ENCODE measurements at places on chromosomes 5 and 9.

GRCh38 chr5:146906803-146907202 is 28.2 kb upstream of the PPP2R2B start:
- DNase-seq: peak; percentile 1

GRCh38 chr5:583645-584044 is 28.5 kb upstream of the CEP72 start:
- DNase-seq: no peak

DNA sequence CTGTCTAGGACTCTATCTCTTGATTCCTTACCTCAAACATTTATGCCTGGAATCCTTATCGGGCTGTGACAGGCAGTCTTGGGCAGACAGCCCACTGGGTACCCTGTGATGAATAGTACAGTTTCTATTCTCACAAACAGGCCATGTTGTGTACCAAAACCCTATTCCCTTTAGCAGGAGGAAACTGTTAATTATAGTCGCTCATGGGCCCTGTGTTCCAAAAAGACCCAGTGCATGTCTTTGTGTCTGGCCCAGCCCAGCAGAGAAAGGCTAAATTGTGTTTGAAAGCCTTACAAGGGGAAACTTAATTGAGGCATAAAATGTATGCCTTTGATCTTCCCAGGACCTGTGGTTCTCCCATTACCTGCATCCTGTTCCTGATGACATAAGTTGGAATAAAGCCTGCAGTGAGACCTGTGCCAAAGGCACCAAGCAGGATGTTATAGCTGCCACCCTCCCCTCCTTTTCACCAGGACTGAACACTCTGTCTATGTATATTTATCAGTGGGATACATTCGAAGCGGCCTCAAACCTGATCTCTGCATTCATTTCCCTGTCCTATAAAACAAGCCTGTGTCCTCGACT is 43.3 kb downstream of the TLR4 start:
- no peak for DNase-seq

- no peak for DNase-seq
Observed at GRCh38 chr5:107985144-107985543, 314.4 kb upstream of the EFNA5 start.

- no peak for DNase-seq
Observed at GRCh38 chr5:140630292-140631035, 2.5 kb downstream of the CD14 start.

- no peak for DNase-seq
Observed at GRCh38 chr5:78116167-78116566, 178.3 kb downstream of the AP3B1 start.

DNA sequence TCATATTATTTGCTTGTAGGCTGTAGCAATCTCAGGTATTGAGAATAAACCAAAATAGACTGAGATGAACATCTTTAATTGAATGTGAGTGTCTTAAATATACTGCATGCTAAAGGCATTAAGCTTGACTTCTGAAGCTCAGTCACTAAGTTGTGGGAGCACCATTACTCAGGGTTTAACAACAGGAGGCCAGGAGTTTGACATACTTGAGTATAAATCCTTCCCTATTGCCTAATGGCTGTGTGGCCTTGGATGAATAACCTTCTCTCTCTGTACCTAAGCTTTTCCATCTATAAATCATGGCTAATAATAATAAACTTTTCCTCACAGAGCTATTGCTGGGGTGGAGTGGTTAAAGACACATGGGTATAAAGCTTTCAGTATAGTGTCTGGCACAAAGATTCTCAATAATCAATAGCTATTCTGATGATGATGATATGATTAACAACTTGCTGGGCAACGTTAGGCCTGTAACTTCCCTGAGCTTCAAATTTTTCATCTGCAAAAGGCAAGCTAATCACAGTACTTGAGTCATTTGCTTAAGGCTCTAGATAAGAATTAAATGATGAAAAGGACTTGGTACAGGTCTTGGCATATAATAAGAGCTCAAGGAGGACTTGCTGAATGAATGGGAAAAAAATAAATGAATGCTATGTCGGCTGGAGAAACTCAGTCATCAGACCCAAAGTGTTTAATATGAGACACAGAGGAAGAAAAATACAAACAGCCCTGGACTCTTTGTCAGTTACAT is 174.0 kb upstream of the IL12B start:
- DNase-seq: no peak

- DNase-seq: no peak
Observed at GRCh38 chr5:143110591-143110990, 292.9 kb downstream of the NR3C1 start.

DNA sequence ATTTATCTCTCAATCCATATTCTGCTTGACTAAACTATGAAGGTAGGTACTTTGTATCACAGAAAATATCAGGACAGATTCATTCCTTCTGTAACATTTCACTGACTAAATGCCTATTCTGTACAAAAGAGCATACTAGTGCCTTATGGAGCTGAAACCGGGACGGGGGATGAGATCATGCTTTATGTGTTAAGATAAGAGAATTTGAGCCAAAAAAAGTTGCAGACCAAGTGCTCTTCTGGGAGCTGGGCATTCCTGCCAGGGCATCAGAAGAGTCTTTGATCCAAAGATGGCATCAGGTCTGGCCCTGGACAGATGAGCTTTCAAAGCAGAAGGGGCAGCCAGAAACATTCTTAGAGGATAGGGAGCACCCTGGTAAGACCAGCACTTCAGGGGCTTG is 27.5 kb upstream of the GLIPR2 start:
- no peak for DNase-seq

- no peak for DNase-seq
Observed at GRCh38 chr9:138070815-138071214, 193.2 kb downstream of the CACNA1B start.

- DNase-seq: no peak
Observed at GRCh38 chr5:39774605-39775004, 349.8 kb upstream of the DAB2 start.

DNA sequence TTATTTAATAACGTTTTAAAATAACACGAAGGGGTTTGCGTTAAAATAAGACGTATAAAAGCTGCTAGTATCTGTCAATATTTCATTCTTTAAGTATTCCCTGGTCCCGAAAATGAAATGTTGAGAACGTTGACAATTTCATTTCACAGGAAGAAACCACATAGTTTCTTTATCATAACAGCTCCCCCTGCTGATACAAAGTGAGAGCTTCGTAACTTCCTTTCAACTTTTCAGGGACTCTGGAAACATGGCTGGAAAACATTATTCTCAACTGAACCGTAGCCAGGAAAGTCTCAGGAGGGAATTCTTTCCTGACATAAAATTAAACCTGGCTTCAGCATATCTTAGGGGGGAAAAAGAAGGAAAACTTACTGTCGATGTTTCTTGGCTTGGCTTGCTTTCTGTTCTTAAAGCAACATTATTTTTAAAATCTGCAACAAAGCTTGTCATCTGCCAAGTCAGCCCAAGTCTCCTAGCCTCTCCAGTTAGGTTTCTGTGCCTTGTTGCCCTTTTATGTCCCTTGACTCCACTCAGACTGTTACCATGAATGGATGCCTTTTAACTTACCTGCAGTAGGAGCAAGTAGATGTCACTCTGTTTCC is 122.9 kb upstream of the DAB2 start:
- DNase-seq: no peak

- DNase-seq: no peak
Observed at GRCh38 chr5:90983711-90984124, 399.4 kb downstream of the ARRDC3 start.

DNA sequence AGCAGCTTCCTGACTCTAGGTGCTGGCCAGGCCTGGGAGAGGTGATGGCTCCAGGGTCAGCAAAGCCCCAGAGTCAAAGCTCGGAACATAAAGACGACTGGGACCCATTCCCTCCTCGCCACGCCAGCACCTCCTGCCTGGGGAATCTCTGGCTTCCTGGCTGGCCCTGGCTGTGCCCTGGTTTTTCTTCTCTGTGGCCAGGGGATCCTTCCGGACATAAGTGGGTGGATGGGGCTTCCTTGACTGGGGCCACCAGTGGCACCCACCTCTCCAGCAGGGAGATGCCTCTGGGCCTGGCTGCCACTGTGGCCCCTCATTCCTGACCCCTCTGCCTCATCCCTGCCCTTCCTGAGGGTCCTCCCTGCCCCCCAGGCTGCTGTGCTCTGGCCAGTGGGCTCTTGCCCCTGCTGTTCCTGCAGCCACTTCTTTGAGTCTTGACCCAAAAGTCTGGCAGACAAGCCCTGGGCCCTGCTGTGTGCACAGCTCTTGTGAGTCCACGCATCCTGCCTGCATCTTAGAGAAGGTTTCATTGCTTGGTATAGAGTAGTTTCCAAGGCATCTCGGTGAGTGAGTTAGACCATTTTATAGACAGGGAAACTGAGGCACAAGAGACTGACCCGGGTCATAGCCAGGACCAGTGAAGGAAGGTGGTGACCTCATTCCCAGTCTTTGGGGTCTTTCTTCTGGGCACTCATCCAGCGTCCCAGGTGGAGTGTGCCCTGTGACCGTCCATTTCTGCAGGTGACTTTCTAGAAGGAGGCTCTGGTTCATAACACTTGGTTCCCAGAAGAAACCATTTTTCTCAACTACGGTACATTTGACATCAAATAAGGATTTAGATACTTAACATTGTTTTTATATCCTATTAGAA is 17.3 kb upstream of the LPCAT1 start:
- DNase-seq: no peak

DNA sequence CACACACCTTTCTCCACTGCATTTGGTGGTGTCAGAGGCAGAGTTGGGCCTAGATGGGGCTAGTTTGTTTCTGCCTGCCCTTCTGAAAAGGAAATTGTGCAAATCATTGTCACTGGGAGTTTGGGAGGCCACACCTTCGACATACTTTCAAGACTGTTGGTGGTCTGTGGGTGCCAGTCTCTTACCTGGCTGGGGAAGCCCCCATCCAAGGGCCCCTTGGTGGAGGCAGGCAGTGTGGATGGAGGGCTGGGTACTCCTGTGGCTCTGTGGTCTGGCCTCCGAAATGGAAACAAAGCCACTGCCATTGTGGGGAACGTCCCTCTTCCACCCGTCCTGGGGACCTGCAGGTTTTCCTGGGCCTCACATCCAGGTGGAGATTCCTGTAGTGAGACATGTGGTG is 10.9 kb upstream of the PHYHD1 start:
- DNase-seq: no peak
